ENCODE measurements at places on chromosomes 2 and 18. TPM values are rescaled to one million over a fixed set of nuclear protein-coding genes. Genes with fewer than 3 reads are reported as not detected.

Gene PARD3B
- 1.5 TPM for total RNA-seq

Gene DSG1
- total RNA-seq = not detected

Gene PDCL3
- 24.6 TPM for total RNA-seq

Gene ZNF892
- total RNA-seq = 2.4 TPM

Gene LIPG
- total RNA-seq = not detected

Gene PSMD1
- 42.8 TPM for total RNA-seq

Gene YWHAQ
- total RNA-seq = 176 TPM

Gene AKAIN1
- total RNA-seq = not detected

Gene NPPC
- total RNA-seq = not detected

Gene GLI2
- not detected for total RNA-seq

Gene LRRC30
- total RNA-seq = not detected

Gene CHST10
- total RNA-seq = 2.1 TPM

Gene RAD51AP2
- not detected for total RNA-seq

Gene ALK
- not detected for total RNA-seq

Gene CNRIP1
- not detected for total RNA-seq

Gene CXCR4
- total RNA-seq = 1,189 TPM

Gene SLC30A3
- total RNA-seq = not detected

Gene NOSTRIN
- not detected for total RNA-seq

Gene ANKRD53
- 0.80 TPM for total RNA-seq

Gene C1QL2
- total RNA-seq = not detected

Gene ALLC
- total RNA-seq = not detected

Gene FAM237A
- total RNA-seq = not detected

Gene DOK6
- total RNA-seq = 0.05 TPM

Gene VAMP5
- 38.2 TPM for total RNA-seq

Gene FRZB
- not detected for total RNA-seq

Gene LYPD1
- not detected for total RNA-seq

Gene CCDC102B
- total RNA-seq = 5.0 TPM

Gene KIF5C
- 32.0 TPM for total RNA-seq

Measured in T-helper 17 cell (primary cell).